ENCODE measurements at places on chromosomes 2 and 18. TPM values are rescaled to one million over a fixed set of nuclear protein-coding genes. Genes with fewer than 3 reads are reported as not detected.
A peak's percentile ranks its signal among the peaks of the same experiment; 100 is the strongest.

DNA sequence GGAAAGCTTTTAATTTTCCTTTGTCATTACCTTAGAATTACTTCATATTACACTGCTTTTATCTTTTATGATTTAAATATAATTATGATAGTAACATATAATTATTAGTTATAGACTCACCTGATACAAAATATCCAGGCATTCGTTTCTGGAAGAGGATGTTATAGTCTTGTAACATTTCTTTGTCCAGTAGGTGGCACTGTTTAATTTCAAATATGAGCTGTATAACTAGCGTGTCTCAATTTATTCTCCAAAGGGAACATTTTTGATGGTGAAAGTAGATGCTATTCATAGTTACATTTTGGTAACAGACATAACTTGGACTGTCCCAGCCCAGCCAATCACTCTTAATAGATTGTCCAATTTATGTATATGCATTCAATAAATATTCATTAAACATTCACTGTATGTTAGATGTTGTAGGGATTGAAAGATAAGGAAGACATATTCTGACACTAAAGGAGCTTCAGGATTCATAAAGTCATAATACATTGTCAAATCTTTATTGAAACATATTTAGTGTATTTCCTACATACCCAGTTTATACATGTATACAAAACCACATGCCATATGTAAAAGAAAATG is 19.2 kb downstream of the DAW1 start:
- DNase-seq: peak; percentile 27

DNA sequence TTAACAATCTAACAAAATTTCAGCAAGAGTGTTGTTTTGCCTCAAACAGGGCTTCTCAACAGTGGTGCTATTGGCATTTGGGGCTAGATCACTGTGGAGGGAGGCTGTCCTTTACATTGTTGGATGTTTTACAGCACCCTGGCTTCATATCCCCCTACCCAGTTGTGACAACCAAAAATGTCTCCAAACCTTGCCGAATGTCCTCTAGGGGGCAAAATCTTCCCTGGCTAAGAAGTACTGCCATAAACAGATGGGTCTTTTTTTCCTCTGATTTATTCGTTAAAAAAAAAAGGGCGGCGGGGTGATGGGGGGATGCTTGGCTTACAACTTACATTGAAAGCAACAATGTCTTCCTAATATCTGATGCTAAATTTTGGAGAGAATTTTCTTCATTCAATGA is 207.6 kb upstream of the CCDC150 start:
- DNase-seq: no peak

- DNase-seq: no peak
These were observed 30.1 kb upstream of the ITGA6 start for GRCh38 chr2:172397148-172397834.

- DNase-seq: no peak
These were observed 154.3 kb upstream of the CWC22 start for GRCh38 chr2:180161415-180161814.

DNA sequence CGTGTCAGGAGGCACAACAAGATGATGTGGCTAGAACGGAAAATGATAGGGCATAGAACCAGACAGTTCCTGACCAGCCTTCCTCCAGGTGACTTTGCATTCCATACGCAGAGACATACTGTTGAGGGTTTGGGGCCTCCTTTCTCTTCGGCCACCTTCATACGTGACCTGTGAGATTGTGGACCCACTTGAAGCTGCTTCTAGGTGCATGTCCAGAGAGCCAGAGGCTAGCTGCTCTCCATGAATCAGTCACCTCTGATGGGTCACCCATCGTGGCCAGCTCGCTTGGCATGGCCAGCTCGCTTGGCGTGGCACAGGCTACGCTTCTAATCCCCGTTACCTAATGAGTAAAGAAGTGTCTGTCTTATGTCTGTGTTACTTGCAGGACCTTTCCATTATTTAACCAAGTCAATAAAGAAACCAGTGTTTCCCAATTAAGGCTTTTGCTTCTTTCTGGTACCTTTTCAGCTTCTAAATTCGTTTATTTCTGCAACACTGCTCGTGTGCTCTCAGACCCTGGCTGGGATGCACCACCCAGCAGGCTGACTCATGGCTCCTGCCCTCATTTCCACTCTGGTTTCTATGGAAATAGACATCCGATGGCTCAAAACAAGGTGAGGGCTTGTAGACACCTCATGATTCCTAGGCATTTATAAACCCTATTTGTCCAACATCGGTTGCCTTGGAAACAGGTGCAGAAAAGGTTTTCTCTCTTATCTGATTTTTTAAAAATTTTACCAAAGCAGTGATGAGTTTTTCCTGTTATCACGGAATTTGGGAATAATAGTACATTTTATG is 86.7 kb upstream of the B3GNT7 start:
- DNase-seq: no peak

DNA sequence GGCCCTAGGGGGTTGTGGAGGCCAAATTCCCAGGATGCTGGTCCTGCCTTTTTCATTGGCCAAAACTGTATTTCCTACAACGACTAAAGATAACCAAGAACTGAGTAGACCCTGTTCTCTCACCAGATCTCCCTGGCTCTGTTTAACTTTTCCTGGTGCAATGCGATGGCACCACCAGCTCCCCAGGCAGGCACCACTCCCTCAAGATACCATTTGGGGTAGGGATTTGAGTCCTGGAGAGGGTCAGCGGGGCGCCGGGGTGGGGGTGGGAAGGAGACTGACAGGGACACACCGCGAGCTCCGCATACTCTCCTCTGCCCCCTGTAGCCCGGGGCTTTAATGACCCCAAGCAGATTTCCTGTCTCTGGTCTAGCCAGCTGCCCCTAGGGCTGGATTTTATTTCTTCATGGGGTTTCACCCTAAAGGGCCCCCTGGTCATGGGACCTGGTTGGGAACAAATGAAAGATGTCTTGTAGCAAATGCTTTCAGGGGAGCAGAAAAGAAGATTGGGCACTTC is 7.3 kb downstream of the SIX2 start:
- peak; percentile 62 for DNase-seq

DNA sequence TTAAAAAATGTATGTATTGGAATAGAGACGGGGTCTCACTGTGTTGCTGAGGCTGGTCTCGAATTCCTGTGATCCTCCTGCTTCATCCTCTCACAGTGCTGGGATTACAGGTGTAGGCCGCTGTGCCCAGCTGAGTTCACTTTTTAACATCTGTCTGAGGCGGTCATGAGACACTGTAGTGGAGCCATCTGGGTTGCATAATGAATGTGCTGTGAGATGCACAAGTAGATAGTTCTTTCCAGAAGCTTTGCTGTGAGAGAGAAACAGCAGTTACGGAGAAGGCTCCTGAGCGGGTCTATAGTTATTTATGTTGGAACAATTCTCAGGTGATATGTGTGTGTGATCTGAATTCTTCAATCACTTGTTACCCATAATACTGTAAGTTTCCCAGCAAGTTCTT is 3.1 kb downstream of the RMC1 start:
- DNase-seq: no peak

GRCh38 chr18:40415176-40415791 is 1539.8 kb upstream of the PIK3C3 start:
- no peak for DNase-seq

DNA sequence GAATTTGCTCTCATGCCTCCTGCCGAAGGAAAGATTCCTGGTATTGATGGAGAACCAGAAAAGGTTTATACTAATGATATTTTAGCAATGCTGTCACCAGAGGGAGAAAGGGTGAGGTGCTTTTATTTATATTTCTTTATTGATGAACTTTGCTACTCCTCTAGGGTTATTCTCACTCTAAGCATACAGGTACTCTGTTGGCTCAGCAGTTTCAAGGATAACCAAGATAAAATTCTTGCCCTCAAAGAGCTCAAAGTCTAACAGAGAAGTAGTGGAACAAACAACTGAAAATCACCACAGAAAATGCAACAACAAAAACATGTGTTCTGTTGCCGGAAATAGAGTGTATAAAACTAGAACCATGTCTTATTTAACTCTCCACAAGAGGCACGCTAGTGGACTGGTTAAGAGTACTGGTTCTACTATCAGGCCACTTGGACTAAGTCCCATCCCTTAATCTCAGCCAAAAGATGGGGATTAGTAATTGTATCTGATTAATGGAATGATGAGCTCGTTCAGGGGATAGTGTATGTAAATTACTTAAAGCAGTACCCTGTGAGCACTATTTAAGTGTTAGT is 103.6 kb downstream of the DNAH6 start:
- DNase-seq: no peak

GRCh38 chr2:138201286-138201685 is 237.0 kb downstream of the HNMT start:
- no peak for DNase-seq

DNA sequence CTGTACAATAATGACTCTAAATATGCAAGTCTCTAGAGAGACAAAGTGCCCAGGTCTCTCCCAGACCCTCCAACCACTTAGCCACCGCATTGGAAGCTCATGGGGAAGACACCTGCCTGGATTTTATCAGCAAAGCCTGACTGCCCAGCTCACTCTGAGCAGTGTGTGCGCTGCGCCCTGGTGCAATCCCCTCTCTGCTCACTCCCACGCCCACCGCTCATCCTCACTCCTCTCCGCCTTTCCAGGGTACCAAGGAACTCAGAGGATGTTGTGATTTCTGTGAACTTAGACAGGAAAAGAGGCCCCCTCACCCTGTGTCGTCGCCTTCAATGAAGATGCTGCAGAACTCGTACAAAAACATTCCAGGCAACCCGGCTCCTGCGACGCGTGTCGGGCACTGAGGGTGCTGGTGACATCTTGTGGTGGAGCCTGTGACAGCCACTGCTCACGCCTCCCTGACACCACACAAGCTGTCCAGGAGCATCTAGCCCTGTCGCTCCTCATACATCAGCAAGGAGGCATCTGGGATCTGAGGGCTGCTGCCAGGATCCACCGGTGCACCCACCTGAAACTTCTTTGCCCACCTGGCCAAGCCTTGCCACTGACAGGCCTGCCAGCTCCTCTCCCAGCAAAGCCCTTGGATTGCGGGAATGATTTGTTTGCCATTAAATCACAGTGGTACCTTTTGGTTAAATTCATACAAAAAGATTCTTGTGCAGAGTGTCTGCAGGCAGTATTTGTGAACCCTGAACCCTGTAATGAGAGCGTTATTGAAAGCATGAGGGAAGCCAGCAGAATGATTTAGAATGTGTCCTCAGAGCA is 220.4 kb downstream of the ZNF516 start:
- no peak for DNase-seq

DNA sequence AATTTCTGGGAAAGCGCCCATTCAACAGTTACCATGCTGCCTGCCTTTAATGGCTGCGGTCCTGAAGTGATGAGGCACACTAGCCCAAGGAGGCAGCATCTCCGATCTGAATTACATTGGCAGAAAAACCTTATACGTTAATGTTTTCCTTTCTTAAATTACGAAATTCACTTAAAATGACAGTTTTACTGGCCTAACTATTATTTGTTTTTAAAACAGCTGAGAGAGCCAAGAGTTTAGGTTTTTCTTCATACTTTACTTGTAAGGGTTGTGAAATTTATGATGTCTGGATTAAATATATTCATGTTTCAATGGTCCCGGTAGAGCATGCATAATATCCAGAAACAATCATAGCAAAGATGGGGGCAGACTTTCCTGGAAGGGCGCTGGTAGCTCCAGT is 115.2 kb upstream of the REV1 start:
- no peak for DNase-seq

Gene SERPINB13
- not detected for total RNA-seq

Gene AMER3
- not detected for total RNA-seq

Gene CYRIA
- 1.8 TPM for total RNA-seq
